Stimulated activated CD8-positive, alpha-beta memory T cell treated with anti-CD3 and anti-CD28 coated beads, Interleukin-2, amount 100 ng/mL, for 1 hour (primary cell): ENCODE measurements at places on chromosomes 1 and 21.

DNA sequence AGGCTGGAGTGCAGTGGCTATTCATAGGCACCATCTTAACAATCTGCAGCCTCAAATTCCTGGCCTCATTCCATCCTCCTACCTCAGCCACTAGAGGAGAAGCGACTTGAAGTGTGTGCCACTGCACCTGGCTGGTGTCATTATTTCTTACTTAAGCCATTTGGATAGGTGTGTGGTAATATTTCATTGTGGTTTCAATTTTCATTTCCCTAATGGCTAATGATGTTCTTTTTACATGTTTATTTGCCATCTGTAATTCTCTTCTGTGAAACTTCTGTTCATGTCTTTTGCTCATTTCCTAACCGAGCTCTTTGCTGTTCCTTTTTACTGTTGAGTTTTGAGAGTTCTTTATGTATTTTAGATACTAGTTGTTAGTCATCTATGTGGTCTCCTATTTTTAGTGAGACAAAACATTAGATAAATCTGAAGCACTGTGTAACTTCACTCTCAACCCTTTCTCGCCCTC lies 66.8 kb downstream of the SLC27A3 start:
- no peak for DNase-seq

DNA sequence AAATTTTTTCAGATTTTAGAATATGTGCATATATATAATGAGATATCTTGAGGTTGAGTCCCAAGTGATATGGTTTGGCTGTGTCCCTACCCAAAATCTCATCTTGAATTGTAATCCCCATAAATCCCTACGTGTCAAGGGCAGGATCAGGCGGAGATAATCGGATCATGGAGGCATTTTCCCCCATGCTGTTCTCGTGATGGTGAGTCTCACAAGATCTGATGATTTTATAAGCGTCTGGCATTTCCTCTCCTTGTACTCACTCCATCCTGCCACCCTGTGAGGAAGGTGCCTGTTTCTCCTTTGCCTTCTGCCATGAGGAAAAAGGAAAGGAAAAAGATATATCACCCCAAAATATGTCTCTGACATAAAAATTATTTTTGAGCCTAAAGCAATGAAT lies 64.6 kb downstream of the TOR3A start:
- DNase-seq, result no peak

DNA sequence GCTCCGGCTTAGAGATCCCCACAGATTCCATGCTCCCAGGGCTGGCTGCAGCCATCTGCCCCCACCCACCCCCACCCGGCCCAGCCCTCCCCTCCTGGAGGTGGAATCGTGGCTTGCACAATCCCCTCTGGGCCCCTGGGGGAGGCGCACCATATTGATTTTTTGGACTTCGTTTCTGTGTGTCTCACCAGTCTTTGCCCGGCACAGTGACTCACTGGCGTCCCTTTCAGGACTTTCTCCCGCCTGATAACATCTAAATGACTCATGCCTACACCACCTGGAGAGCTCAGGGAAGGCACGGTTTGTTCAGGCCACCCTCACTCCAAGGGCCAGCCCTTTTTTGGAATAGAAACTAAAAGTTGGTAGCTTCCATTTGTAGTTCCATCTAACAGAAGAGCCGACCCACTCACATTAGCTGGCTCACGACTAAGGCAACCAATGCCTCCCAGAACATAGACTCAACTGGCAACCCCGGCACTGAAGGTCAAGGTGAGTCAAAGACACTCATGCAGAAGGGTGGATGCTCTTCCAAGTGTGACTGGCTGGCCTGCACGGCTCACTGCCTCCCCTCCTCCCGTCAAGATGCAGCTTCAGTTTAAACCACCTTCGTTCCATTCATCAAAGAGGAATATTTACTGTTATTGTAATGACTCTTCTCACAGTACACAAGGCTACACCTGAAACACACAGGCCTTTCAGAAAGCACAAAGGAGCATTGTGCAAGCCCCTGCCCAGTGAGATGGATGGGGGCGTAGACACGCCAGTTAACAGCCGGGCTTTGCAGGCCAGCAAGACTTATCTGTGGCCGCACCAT lies 18.1 kb upstream of the ETS2 start:
- no peak for DNase-seq

- DNase-seq, result no peak
These were observed 33.1 kb downstream of the PGBD5 start for GRCh38 chr1:230392920-230393521.

DNA sequence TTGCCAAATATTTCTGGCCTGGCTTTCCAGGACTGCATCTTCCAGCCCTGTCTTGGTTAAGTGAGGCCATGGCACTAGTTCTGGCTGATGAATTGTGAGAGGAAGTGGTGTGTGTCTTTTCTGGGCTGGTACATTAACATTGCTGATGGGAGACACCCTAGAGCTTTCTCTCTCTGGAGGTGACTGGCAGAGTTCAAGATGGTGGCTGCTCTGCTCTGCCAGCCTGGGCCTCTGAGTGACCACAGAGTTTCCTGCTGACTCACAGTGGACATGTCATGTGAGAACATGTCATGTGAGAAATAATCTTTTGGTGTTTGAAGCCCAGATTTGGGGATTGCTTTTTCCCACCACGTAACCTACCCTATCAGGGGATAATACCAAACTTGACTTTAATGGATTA lies 218.0 kb upstream of the KIAA0040 start:
- DNase-seq, result no peak

DNA sequence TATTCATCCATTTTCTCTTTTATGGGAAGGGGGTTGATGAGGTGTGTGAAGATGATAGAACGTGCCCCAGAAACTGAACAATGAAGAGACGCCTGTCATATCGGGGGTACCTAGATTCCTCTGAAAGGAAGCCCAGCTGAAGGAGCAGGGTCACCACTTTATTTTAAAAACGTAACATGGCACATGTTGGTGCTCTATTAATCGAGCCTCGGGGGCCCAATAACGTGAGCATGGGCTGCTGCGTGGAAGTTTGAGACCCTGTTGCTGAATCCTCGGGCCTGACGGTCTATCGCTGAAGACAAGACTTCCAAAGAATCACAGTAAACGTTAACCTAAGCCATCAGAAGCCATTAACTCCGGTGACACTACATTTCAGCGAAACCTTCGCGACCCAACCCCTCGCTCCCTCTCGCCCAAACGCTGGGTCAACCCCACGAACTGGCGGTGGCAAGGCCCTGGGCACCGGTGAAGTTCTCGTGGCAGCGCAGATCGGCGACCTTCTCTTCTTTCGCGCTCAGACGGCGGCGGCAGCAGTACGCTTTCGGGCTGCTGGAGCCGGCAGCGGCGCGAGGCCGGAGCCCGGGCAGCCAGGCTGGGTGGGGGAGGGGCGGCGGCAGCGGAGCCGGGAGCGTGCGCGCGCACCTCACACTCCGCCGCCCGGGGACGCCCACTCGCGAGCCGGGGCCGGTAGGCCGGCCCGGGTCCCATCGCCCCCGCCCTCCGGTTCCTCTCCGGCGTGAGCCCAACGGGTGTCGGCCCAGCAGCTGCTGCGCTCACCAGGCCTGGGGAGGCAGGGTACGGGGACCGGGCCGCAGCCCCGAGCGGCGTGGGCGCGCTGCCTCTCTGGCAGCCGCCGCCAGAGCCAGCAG lies 838 bp upstream of the MAN1A2 start:
- peak; percentile 73 for DNase-seq

DNA sequence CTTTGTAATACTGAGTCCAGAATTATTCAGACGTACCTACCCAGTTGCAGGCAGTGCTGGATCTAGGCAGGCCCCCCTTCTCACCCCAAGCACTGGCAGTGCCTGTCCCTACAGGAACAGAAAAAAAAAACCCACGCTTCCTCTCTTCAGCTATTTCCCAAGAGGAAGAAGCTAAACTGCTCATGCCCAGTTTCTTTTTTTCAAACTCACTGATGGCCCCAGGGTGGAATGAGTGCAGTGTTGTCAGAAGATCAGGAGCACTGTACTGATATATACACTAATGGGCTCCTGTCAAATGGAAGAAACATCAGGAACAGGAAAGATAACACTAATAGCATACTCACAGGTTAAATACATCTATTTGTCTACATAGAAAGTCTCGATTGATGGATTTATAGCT lies 28.2 kb upstream of the DOCK7 start:
- no peak for DNase-seq

- DNase-seq, result no peak
These were observed 27.4 kb downstream of the PRKACB start for GRCh38 chr1:84171481-84171880.

- DNase-seq, result no peak
These were observed 74.1 kb upstream of the IRF2BP2 start for GRCh38 chr1:234683861-234684632.

DNA sequence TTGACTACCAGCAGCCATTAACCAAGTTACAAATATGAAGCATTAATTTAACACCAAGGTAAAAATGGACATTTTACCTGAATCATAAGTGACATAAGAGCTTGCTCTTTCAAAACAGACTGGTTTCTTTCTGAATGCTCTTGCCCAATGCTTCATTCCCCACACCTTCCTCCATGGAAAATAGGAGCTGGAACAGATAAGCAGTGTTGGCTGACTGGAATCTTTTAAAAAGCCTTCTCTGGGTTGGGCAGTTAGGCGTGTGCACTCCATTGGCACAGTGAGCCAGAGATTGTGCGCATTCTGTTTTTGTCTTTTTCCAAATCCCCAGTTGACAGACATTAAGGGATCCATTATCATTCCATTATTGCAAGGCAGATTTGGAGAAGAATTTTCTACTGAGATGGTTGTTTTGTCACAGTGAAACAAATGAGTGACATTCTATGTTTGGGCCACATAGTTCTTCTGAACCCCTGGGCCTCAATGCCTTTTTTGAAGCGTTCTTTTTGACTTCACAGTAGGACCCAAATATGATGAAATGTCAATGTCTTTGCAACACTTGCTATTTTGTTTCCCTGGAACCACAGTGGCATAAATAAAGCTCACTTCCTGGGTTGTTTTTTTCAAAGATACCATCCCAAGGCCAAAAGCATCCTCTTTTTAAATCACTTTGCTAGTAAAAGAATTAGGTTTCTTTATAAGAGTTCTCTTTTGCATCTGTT lies 32.3 kb downstream of the LRRC8B start:
- no peak for DNase-seq

GRCh38 chr1:230501242-230501641 lies 75.1 kb upstream of the PGBD5 start:
- DNase-seq, result no peak

DNA sequence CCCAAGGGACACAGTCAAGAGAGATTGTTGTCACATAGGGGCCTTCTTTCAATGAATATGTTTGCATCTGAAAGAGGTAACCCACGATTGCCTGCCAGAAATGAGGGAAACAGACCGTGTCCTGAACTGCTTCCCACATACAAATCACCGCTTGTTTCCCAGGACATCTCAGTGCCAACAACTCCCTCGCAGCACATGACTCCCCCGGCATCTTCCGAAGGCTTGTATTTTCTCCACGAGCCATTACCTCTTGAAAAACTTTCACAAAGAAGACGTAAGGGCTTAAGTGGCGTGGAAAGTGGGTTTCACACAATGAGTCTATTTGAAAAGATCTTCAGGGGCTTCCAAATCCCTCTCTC lies 31.6 kb upstream of the PDE9A start:
- no peak for DNase-seq

DNA sequence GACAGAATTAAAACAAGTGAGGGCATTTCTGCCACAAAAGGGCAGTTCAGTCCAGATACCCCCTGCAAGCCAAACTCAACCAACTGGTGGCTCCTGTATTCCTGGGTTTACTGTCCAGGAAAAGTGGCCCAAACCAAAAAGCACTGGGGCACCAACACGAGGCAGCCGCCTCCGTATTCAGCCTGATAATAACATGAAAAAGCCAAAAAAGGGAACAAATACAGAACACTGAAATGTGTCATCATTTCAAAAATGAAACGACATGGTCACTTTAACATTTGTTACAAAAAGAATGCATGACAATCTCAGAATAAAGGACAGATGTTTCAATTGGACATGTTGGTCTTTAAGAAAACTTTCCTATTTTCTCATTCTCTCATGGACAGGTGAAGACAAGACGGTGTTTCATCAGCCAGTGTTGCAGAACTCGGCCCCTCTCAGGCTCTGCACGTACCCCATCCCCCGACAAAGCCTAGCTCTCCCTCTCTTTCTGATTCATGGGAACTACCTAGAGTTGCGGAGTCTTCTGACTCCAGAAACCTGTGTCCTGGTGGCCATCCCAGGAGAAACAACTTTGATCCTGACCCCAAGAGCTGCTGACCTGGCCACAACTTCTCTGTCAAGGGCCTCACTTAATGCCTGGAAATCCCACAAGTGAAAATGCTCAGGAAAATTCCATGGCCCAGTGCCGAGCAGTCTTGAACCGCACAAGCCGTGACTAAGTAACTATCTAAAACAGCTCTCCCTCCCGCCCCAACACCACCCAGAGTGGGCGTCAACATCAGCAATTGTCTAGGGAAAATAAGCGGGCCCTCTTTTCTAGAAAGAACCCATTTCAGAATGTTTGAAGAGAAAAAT lies 27.1 kb downstream of the ZBTB17 start:
- DNase-seq, result no peak

- no peak for DNase-seq
These were observed 234.8 kb downstream of the GPR52 start for GRCh38 chr1:174682419-174683008.
